Left ventricle myocardium superior (tissue), 1 donor: ENCODE measurements at places on chromosomes 2 and 18. TPM values are rescaled to one million over a fixed set of nuclear protein-coding genes. Genes with fewer than 3 reads are reported as not detected.

FHL2 gene
- 1,772 TPM for total RNA-seq

TRABD2A gene
- total RNA-seq = 0.62 TPM

NCK2 gene
- total RNA-seq = 39.9 TPM

LINC00305 gene
- not detected for total RNA-seq

DCDC2C gene
- not detected for total RNA-seq

LRP2 gene
- 2.0 TPM for total RNA-seq

TMEM247 gene
- not detected for total RNA-seq

DPYSL5 gene
- not detected for total RNA-seq

IL18RAP gene
- 0.99 TPM for total RNA-seq

TDRD15 gene
- total RNA-seq = not detected

ADAM23 gene
- 68.8 TPM for total RNA-seq

PRSS56 gene
- total RNA-seq = 0.15 TPM

COBLL1 gene
- 17.0 TPM for total RNA-seq

FAM110C gene
- 5.2 TPM for total RNA-seq

RPL37A gene
- total RNA-seq = 1,901 TPM

NAT8 gene
- total RNA-seq = not detected

ACMSD gene
- total RNA-seq = not detected

DDX1 gene
- 167 TPM for total RNA-seq

SP5 gene
- total RNA-seq = 0.12 TPM

LONRF2 gene
- total RNA-seq = 17.5 TPM

KIAA2012 gene
- total RNA-seq = not detected

KRCC1 gene
- total RNA-seq = 24.1 TPM

MOGAT1 gene
- 0.25 TPM for total RNA-seq

AGXT gene
- 0.12 TPM for total RNA-seq

FLACC1 gene
- 5.0 TPM for total RNA-seq

ICOS gene
- total RNA-seq = not detected

SERPINB11 gene
- not detected for total RNA-seq

SF3B6 gene
- 58.2 TPM for total RNA-seq

ZNF236 gene
- total RNA-seq = 13.4 TPM

RESP18 gene
- not detected for total RNA-seq

NT5DC4 gene
- not detected for total RNA-seq

DOK6 gene
- 15.5 TPM for total RNA-seq

SATB2 gene
- total RNA-seq = 1.3 TPM

MSH6 gene
- total RNA-seq = 24.7 TPM

PKDCC gene
- 77.1 TPM for total RNA-seq

MAP2 gene
- total RNA-seq = 3.4 TPM

YWHAQ gene
- total RNA-seq = 119 TPM

LIMS2 gene
- total RNA-seq = 274 TPM

KCNK3 gene
- 2.8 TPM for total RNA-seq

ASB18 gene
- total RNA-seq = 3.8 TPM

GBX2 gene
- total RNA-seq = not detected

GPR155 gene
- 16.6 TPM for total RNA-seq

ANKRD30BL gene
- not detected for total RNA-seq

RAB6C gene
- total RNA-seq = 0.25 TPM

FOXD4L1 gene
- total RNA-seq = not detected

CHST9 gene
- total RNA-seq = 7.0 TPM

NETO1 gene
- total RNA-seq = not detected

SERPINB12 gene
- total RNA-seq = not detected

ZNF892 gene
- total RNA-seq = 3.0 TPM

CCL20 gene
- not detected for total RNA-seq

DYNAP gene
- not detected for total RNA-seq

ALKAL2 gene
- 1.3 TPM for total RNA-seq

AKAIN1 gene
- total RNA-seq = not detected

TTN gene
- total RNA-seq = 3,610 TPM

CNTNAP5 gene
- total RNA-seq = not detected

CD302 gene
- total RNA-seq = 19.9 TPM

GPAT2 gene
- 5.5 TPM for total RNA-seq
